ENCODE measurements at places on chromosomes 11 and 22. TPM values are rescaled to one million over a fixed set of nuclear protein-coding genes. Genes with fewer than 3 reads are reported as not detected.

DNA sequence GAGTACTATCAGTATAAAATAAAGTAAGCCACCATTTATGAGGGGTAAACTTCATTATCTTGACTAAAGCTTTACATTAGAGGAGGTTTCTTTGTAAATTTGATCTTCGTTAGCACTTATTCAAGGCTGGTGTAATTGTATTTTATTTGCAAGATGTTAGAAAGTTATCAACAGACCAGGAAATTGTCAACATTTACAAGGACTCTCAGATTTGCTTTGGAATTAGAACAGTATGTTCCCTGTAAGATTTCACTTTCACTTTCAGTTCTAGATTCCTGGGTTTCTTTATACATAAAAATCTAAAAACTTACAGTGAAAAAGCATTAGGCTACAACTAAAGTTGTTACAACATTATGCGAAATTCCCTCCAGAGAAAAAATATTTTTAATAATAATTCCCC is 4.6 kb upstream of the BIRC3 start:
- no peak for DNase-seq
- H3K27me3 ChIP-seq: no peaks in the 10 kb centered on the region
- no peaks in the 10 kb centered on the region for H3K36me3 ChIP-seq
- H3K4me1 ChIP-seq: peaks cover 9% of the 10 kb centered on the region

Gene MFRP
- not detected for total RNA-seq

GRCh38 chr11:123544631-123545375 is 109.6 kb downstream of the SCN3B start:
- H3K4me3 ChIP-seq: no peak overlapping the region
- no peaks in the 10 kb centered on the region for H3K36me3 ChIP-seq

DNA sequence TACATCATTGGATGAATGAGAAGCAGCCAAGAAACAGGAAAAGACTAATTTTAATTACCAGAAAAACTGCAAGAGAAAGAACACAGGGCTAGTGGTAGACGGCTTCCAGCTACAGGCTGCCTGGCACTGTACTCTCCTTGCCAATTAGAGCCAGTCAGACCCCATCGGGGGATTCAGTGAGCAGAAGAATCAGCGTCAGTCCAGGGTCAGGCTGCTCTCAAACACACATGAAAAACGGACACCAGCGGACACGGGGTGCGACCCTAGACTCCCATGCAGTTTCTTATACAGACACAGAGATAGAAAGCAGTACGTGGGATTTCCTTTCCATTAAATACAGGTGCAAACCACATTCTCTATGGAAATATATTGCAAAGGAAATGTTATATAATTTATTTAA is 1.1 kb upstream of the CNTN5 start:
- no peaks in the 10 kb centered on the region for H3K36me3 ChIP-seq
- no peaks in the 10 kb centered on the region for H3K27me3 ChIP-seq
- no peak overlapping the region for H3K27ac ChIP-seq
- H3K4me3 ChIP-seq: no peak overlapping the region
- DNase-seq: peak; percentile 11
- peaks cover 6% of the 10 kb centered on the region for H3K4me1 ChIP-seq

DNA sequence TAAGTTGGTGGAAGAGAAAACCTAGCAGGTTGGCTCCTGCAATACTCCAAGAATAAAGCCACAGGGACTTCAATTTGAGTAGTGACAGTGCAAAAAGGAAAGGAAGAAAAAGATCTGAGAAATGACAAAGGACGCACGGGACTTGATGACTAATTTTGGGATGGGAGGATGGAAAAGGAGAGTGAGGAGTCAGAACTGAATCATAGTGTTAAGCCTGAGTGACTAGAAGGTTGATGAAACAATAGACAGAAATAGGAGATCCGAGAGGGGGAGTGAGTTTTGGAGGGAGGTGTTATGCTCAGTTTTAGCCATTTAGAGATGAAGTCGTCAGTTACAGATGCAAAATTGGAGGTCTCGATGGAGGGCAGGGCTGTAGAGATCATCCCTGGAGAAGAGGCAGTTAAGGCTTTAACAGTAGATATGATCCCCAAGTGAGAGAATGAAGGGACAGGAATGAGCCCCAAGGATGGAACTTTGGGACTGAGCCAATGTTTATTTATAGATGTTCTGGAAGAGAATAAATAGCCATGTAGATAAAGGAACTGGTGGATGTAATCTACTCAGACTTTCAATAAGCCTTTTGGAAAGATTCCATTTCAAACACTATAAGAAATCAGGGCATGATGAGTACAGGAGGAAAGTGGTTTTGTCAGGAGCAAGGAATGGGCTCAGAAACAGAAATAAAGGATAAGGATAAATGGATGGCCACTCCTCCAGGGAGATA is 108.9 kb upstream of the NCAM1 start:
- no peaks in the 10 kb centered on the region for H3K27me3 ChIP-seq
- H3K27ac ChIP-seq: no peak overlapping the region
- no peaks in the 10 kb centered on the region for H3K36me3 ChIP-seq
- no peak for DNase-seq
- H3K4me1 ChIP-seq: no peaks in the 10 kb centered on the region

DNA sequence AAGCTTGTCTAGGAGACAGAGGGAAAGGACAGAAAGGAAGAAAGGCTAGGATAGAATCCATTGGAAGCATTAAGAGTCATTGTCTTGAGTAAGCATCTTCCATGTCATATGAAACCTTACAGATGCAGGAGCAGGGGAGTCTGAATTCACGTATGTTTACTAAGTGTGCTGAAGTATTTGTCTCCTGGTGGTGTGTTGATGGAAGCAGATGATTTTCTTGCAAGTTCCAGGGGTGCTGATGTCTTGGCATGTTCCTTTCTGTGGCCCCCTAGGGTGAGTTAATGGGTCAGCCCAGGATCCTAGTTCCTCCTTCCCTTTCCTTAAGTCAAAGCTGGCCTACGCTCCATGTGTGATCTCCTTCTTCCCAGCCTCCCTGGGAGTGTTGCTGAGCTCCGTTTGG is 110.2 kb downstream of the TEAD1 start:
- no peak for DNase-seq
- no peaks in the 10 kb centered on the region for H3K36me3 ChIP-seq
- H3K27ac ChIP-seq: no peak overlapping the region
- H3K4me3 ChIP-seq: no peak overlapping the region
- no peaks in the 10 kb centered on the region for H3K4me1 ChIP-seq
- no peaks in the 10 kb centered on the region for H3K27me3 ChIP-seq

DNA sequence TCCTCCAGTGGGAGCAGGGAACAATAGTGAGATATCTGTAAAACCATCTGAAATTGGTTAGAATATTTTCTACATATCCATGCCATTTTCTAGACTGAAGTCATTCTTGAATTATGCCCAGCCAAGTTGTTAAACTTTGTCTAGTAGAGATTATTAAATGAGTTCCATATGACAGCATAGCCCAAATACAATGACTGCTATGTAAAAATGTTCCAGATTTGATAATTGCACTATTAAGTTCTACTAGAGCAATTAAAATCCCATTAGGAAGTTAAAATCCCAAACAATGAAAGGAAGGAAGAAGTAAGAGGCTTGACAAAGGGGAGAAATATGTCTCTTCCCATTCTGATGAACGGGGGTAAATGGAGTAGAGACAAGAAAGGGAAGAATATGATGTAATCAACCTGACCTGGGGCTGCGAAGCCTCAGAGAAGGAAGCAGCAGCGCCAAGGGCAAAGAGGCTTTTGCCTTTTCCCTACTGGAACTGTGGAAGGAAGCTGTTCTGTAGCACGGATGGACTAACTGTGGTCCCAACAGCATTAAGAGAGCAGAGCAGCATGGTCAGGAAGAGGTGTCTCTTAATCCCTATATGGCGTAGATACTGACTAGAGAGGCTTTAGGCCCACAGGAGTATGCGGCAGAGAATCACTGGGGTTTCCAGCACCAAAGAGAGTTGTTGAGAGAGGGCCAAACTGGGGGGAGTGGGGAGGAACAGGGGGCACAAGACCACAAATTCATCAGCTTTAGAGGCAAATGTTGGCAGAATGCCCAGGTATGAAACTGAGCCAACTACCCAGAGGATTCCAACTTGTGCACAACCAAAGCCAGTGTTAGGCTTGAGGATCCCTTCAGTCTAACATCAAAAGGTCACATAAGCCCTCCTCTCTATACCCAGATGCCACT is 26.7 kb downstream of the RRP8 start:
- H3K4me3 ChIP-seq: no peak overlapping the region
- H3K27ac ChIP-seq: peak overlapping the region; percentile 4
- H3K4me1 ChIP-seq: peaks cover 21% of the 10 kb centered on the region
- peak; percentile 74 for DNase-seq
- no peaks in the 10 kb centered on the region for H3K36me3 ChIP-seq

GRCh38 chr11:126431401-126432064 is 76.0 kb downstream of the ST3GAL4 start:
- DNase-seq: no peak
- no peaks in the 10 kb centered on the region for H3K27me3 ChIP-seq
- H3K36me3 ChIP-seq: no peaks in the 10 kb centered on the region
- H3K27ac ChIP-seq: peak overlapping the region; percentile 38

DNA sequence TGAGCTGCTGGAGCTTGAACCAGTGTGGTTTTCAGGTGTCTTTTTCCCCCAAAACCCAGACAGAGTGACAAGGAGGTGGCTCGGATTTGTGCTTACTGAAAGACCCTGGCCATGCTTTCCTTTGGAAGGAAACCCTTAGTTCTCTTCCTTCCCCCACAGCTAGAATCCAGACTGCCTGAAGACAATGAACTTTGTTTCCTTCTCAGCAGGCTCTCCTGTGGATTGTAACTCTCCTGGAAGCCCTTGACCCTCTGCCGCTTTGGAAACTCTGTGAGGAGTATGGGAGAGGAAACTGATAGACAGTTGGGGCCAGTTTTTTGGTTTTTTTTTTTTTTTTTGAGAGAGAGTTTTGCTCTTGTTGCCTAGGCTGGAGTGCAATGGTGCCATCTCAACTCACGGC is 62.1 kb upstream of the SESN3 start:
- H3K27ac ChIP-seq: no peak overlapping the region
- H3K27me3 ChIP-seq: no peaks in the 10 kb centered on the region
- DNase-seq: no peak
- peaks cover 13% of the 10 kb centered on the region for H3K4me1 ChIP-seq
- H3K36me3 ChIP-seq: no peaks in the 10 kb centered on the region
- H3K4me3 ChIP-seq: no peak overlapping the region

- peaks cover 21% of the 10 kb centered on the region for H3K36me3 ChIP-seq
- H3K4me1 ChIP-seq: peaks cover 17% of the 10 kb centered on the region
- H3K27me3 ChIP-seq: no peaks in the 10 kb centered on the region
- no peak overlapping the region for H3K27ac ChIP-seq
- H3K4me3 ChIP-seq: no peak overlapping the region
Measured at GRCh38 chr22:17881366-17881765, 107.1 kb upstream of the BID start.

Gene MPPED1
- total RNA-seq: not detected

DNA sequence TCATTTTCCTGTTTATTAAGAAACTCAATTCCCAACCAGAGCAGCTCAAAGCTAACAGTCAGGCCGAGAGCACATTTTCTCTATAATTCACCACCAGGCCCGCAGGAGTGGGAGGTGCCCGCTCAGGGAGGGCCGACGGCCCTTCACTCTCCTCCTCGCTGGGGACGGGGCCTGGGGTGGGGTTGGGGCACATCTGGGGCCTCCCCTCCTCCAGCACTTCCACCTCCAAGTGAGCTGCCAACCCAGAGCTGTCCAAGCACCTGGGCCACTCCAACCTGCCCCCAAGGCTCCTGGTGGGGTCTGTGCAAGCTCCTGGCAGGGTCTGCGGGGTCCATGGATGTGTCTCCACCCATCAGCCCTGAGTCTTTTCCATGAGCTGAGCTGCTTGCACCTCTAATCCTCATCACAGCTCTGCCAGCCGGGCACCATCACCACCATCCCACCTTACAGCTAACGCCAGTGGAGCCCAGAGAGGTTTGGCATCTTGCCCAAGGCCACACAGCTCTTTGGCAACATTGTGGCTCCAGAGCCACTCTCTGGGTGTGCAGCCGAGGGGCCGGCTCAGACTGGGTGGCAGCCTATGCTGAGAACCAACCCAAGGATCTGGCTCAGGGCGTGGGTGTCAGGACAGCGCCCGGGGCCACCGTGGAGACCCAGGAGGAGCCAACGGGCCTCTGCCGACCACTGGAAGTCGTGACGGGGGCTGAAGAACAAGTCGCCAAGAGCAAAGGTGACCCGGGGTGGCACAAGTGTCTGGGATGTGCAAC is 193.5 kb downstream of the BRD1 start:
- no peak for DNase-seq
- H3K27me3 ChIP-seq: no peaks in the 10 kb centered on the region
- H3K4me3 ChIP-seq: no peak overlapping the region

GRCh38 chr22:27729246-27729645 is 72.3 kb downstream of the MN1 start:
- DNase-seq: no peak
- no peaks in the 10 kb centered on the region for H3K36me3 ChIP-seq
- no peak overlapping the region for H3K27ac ChIP-seq
- H3K27me3 ChIP-seq: no peaks in the 10 kb centered on the region

DNA sequence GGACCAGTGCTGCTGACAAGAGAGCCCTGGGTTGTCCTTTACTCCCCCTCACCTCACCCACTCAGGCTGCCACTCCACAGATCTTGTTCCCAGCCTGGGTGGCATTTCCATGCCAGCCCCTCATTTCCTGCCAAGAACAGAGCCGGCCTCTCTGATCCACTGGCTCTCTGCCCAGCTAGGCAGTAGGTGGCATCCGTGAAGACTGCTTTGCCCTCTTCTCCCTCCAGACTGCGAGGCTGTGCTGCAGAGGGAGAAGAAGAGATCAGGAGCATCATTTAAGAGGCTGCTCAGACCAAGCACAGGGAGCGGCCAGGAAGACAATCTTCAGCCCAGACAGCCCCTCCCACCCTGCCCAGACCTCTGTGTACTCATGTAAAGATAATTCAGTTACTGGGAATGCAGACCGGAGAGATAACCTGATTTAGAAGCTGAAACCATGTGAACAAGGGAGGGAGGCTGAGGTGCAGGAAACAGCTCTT is 126.9 kb upstream of the NCAM1 start:
- H3K4me3 ChIP-seq: no peak overlapping the region
- peak; percentile 98 for DNase-seq
- H3K27me3 ChIP-seq: no peaks in the 10 kb centered on the region
- H3K4me1 ChIP-seq: no peaks in the 10 kb centered on the region
- no peak overlapping the region for H3K27ac ChIP-seq
- H3K36me3 ChIP-seq: no peaks in the 10 kb centered on the region

GRCh38 chr11:31875866-31876560 is 64.9 kb upstream of the PAX6 start:
- DNase-seq: no peak
- no peak overlapping the region for H3K4me3 ChIP-seq
- H3K27ac ChIP-seq: no peak overlapping the region
- no peaks in the 10 kb centered on the region for H3K27me3 ChIP-seq
- H3K4me1 ChIP-seq: no peaks in the 10 kb centered on the region
